Psoas muscle (tissue), 8 donors: ENCODE measurements at places on chromosomes 12 and 14. TPM values are rescaled to one million over a fixed set of nuclear protein-coding genes. Genes with fewer than 3 reads are reported as not detected.
A peak's percentile ranks its signal among the peaks of the same experiment; 100 is the strongest.

KERA gene
- 0.17 TPM for total RNA-seq

TECPR2 gene
- 20.4 TPM for total RNA-seq

CGRRF1 gene
- total RNA-seq = 25.8 TPM

PLEKHA5 gene
- total RNA-seq = 0.78 TPM

REM2 gene
- total RNA-seq = not detected

ZNF705A gene
- total RNA-seq = not detected

TRHDE gene
- 1.6 TPM for total RNA-seq

TMTC1 gene
- 45.8 TPM for total RNA-seq

DNA sequence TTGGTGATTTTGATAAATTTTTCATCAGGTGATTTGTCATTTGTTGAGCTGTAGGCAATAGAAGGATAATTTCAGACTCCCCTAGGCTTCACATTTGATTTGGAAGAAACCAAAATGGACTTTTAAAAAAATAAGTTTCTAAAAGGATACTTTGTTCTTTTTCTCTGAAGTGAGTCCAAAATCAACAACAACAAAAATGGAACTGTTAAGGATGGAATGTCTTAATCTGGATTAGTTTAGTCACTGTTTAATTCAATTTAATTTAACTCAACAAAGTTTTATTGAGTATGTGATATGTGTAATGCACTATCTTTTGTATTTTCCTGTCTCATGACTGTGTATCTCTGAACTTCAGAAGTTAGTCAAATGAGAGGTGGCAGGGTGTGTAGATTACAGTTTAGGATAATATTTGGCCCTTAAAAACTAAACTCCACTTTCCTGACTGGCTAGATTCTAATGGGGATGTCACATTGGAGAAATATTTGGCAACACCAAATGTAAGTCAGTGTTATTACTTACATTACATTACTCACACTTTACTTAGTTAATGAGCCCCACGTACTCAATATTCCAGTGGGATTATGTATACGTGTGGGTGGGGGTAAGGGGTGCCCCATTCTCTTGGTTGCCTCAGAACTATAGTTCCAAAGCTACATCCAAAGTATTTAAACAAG is 209.7 kb downstream of the BCAT1 start:
- no peaks in the 10 kb centered on the region for H3K4me1 ChIP-seq
- H3K4me3 ChIP-seq = no peak overlapping the region
- no peak overlapping the region for H3K27ac ChIP-seq
- no peaks in the 10 kb centered on the region for H3K27me3 ChIP-seq
- H3K36me3 ChIP-seq = no peaks in the 10 kb centered on the region
- DNase-seq = no peak

- H3K4me3 ChIP-seq = no peak overlapping the region
- H3K27ac ChIP-seq = no peak overlapping the region
- no peaks in the 10 kb centered on the region for H3K4me1 ChIP-seq
Observed at GRCh38 chr12:24643120-24644119, 305.5 kb downstream of the BCAT1 start.

DNA sequence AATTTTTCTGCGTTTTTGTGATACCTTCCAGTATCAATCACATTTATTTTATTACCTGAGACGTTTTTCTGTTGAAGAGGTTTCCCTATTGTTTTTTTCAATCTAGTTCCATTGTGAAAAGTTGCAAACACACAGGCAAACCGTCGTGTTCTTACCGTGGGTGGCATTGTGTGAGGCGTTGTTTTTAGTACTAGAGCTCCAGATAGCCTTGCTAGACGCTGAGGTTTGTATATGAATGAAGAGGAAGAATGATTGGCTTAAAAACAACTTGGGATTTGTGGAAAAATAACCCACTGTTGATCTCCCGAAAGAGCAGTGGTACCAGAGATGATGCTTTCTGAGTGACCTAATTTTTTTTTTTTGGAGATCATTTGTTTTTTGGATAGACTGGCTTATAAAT is 1.0 kb downstream of the SOCS4 start:
- H3K27ac ChIP-seq = no peak overlapping the region
- H3K4me3 ChIP-seq = peak overlapping the region; percentile 79
- peaks cover 22% of the 10 kb centered on the region for H3K4me1 ChIP-seq
- H3K36me3 ChIP-seq = no peaks in the 10 kb centered on the region
- no peak for DNase-seq
- H3K27me3 ChIP-seq = no peaks in the 10 kb centered on the region

GRCh38 chr14:69726761-69727511 is 40.0 kb upstream of the SRSF5 start:
- H3K27me3 ChIP-seq = no peaks in the 10 kb centered on the region
- DNase-seq = peak; percentile 85
- H3K4me1 ChIP-seq = peaks cover 10% of the 10 kb centered on the region

GRCh38 chr12:76471579-76471978 is 88.0 kb downstream of the OSBPL8 start:
- no peak for DNase-seq
- no peaks in the 10 kb centered on the region for H3K27me3 ChIP-seq
- H3K36me3 ChIP-seq = no peaks in the 10 kb centered on the region
- no peak overlapping the region for H3K4me3 ChIP-seq
- peaks cover 40% of the 10 kb centered on the region for H3K4me1 ChIP-seq

- DNase-seq = no peak
- no peak overlapping the region for H3K4me3 ChIP-seq
- H3K36me3 ChIP-seq = no peaks in the 10 kb centered on the region
- no peak overlapping the region for H3K27ac ChIP-seq
- no peaks in the 10 kb centered on the region for H3K4me1 ChIP-seq
Observed at GRCh38 chr14:54893151-54893760, 9.4 kb downstream of the GCH1 start.

DNA sequence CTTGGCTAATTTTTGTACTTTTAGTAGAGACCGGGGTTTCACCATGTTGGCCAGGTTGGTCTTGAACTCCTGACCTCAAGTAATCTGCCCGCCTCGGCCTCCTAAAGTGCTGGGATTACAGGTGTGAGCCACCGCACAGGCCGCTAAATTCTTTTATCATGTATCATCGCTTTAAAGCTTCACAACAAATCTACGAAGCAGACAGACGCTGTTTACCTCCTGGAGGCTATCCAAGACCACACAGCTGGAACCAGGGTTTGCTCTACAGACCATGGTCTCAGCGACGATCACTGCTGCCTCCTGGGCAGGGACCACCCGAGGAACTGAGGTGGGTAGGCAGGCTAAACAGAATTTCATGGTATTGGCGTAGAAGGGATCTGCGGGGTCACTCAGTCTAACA is 27.2 kb downstream of the KRT80 start:
- no peak for DNase-seq
- peaks cover 8% of the 10 kb centered on the region for H3K4me1 ChIP-seq
- H3K27ac ChIP-seq = no peak overlapping the region
- no peaks in the 10 kb centered on the region for H3K36me3 ChIP-seq
- no peaks in the 10 kb centered on the region for H3K27me3 ChIP-seq

GRCh38 chr12:66708704-66709456 is 30.0 kb upstream of the GRIP1 start:
- H3K4me1 ChIP-seq = no peaks in the 10 kb centered on the region
- no peaks in the 10 kb centered on the region for H3K27me3 ChIP-seq
- no peaks in the 10 kb centered on the region for H3K36me3 ChIP-seq

- DNase-seq = no peak
- no peaks in the 10 kb centered on the region for H3K4me1 ChIP-seq
- no peaks in the 10 kb centered on the region for H3K27me3 ChIP-seq
- H3K27ac ChIP-seq = no peak overlapping the region
Observed at GRCh38 chr12:97075161-97075933, 168.3 kb downstream of the NEDD1 start.

DNA sequence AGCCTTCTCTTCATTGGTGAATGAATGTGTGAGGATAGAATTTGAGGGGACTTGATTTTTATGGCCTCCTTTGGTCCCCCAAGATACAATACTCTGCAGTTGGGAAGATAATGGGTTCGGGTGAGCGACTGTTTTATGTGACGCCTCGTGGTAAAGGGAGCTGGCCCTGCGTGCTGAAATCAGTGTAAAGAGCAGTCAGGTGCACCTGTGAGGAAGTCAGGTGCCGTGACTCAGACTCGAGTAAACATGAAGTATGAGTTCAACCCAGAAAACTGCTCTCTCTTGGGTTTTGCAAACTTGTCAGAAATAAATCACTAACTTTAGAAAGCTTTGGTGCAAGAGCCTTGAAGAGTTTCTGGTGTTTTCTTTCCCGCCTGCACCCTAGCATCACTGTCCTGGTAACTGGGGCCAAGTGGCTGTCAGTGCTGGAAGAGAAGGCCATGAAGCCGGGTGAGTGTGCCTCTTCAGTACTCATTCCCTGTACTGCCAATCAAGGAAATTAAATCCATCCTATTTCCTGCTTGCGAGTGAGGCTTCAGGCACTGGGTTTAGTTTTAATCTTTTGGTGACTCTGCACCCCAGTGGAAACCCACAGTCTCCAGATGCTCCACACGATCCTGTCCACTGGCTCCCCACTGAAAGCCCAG is 59.2 kb downstream of the AACS start:
- no peaks in the 10 kb centered on the region for H3K36me3 ChIP-seq
- DNase-seq = no peak
- no peak overlapping the region for H3K4me3 ChIP-seq

DNA sequence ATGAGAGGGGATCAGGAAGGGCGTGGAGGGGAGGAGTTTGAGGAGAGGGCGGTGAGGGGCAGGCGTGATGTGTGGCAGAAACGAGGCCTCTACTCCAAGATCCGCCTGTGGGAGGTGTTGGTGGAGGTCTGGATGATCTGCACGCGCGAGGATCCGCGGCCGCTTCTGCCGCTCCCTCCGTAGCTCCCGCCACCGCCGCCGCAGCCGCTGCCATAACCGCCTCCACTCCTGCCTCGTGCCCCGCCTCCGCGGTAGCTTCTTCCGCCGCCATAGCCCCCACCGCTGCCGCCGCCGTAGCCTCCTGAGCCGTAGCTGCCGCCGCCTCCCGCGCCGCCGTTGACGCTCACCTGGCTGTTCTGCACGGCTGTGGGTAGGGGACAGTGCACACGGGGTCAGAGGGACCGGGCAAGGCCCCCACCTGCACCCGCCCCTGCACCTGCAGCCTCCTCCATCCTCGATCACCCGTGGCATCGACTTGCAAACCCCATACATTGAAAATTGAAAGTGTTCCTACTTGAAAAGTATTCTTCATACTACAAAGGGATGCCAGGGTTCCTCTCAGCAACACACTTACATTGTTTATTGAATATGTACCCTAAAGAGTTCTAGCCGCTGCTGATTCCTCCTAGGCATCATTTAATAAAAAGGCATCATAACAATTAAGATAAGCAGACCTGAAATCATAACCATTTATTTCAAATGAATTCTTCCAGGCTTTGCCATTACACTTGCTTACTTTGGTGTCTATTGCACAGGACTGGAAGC is 11.1 kb upstream of the KRT1 start:
- no peak for DNase-seq
- no peaks in the 10 kb centered on the region for H3K36me3 ChIP-seq
- H3K27me3 ChIP-seq = no peaks in the 10 kb centered on the region
- H3K27ac ChIP-seq = no peak overlapping the region

DNA sequence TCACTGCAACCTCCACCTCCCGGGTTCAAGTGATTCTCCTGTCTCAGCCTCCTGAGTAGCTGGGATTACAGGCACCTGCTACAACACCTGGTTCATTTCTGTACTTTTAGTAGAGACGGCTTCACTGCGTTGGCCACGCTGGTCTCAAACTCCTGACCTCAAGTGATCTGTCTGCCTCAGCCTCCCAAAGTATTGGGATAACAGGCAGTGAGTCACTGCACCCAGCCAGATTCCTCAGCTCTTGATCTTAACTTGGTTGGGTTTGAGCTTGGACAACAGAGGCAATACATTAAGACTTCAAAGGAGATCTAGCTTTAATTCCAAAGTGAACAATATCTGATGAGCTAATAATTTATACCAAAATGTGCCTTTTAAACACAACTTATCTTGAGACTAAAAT is 5.6 kb downstream of the DAZAP2 start:
- peaks cover 23% of the 10 kb centered on the region for H3K4me1 ChIP-seq
- H3K27me3 ChIP-seq = no peaks in the 10 kb centered on the region
- H3K36me3 ChIP-seq = peaks cover 8% of the 10 kb centered on the region
- H3K27ac ChIP-seq = no peak overlapping the region
- H3K4me3 ChIP-seq = no peak overlapping the region

GRCh38 chr12:121992059-121992879 is 29.4 kb upstream of the BCL7A start:
- H3K27ac ChIP-seq = no peak overlapping the region
- DNase-seq = no peak
- H3K4me1 ChIP-seq = no peaks in the 10 kb centered on the region
- no peaks in the 10 kb centered on the region for H3K36me3 ChIP-seq

DNA sequence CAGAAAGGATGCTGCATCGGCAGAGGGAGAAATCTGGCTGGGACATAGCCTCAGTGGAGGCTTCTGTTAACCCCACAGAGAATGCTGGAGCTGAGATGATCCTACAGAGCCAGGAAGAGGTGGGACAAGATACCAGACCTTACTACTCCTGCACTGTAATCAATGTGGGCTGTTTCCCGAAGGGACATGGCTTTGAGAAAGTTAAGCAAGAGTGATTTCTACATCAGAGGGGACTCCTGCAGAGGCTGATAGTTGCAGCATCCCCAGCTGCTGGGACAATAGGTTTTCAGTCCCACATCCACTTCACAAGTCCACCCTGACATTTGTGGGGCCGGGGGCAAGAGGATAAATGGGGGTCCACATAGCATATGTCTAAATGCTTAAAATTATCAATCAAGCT is 22.5 kb upstream of the CMKLR1 start:
- H3K4me3 ChIP-seq = no peak overlapping the region
- H3K36me3 ChIP-seq = no peaks in the 10 kb centered on the region
- no peak overlapping the region for H3K27ac ChIP-seq
- DNase-seq = no peak
- no peaks in the 10 kb centered on the region for H3K27me3 ChIP-seq
- H3K4me1 ChIP-seq = no peaks in the 10 kb centered on the region

- H3K4me3 ChIP-seq = no peak overlapping the region
- DNase-seq = no peak
- H3K27ac ChIP-seq = no peak overlapping the region
- no peaks in the 10 kb centered on the region for H3K27me3 ChIP-seq
- H3K4me1 ChIP-seq = peaks cover 4% of the 10 kb centered on the region
Observed at GRCh38 chr14:52046376-52046917, 22.4 kb downstream of the NID2 start.

GRCh38 chr12:116565963-116566362 is 6.8 kb downstream of the MAP1LC3B2 start:
- H3K4me3 ChIP-seq = no peak overlapping the region
- no peaks in the 10 kb centered on the region for H3K4me1 ChIP-seq
- no peak overlapping the region for H3K27ac ChIP-seq
- no peaks in the 10 kb centered on the region for H3K27me3 ChIP-seq
- H3K36me3 ChIP-seq = no peaks in the 10 kb centered on the region

DNA sequence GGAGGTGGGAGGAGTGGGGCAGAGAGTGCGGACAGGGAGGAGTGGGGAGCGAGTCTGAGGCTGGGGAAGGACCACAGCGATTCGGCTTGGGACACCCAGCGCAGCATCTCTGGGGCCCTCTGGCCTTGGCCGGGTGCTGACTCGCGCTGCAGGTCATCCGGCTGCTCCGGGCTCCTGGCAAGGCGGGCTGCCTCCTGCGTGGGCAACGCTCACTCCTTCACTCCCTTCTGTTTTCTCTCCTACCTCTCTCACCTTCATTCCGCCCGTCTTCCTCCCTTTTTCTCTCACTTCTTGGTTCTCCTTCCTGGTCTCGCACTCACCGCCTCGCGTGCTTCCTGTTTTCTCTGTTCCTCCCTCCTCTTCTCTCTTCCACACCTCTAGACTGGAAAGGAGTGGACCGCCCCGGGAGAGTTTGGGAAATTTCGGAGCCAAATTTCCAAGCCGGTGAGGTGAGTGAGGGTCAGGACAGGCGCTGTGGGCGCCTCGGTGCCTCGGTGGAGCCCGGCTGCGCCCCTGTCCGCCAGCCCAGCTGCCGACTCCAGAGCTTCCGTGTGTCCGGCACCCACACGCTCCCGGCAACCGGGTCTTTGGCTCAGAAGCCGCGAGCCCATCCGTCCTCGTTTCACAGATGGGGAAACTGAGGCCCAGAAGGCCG is 86.7 kb downstream of the B4GALNT3 start:
- no peak overlapping the region for H3K27ac ChIP-seq
- peaks cover 3% of the 10 kb centered on the region for H3K4me1 ChIP-seq
- H3K36me3 ChIP-seq = no peaks in the 10 kb centered on the region
- H3K4me3 ChIP-seq = peak overlapping the region; percentile 25
